NCI-H1105 (cell line): ENCODE measurements at places on chromosomes 6 and 20.

DNA sequence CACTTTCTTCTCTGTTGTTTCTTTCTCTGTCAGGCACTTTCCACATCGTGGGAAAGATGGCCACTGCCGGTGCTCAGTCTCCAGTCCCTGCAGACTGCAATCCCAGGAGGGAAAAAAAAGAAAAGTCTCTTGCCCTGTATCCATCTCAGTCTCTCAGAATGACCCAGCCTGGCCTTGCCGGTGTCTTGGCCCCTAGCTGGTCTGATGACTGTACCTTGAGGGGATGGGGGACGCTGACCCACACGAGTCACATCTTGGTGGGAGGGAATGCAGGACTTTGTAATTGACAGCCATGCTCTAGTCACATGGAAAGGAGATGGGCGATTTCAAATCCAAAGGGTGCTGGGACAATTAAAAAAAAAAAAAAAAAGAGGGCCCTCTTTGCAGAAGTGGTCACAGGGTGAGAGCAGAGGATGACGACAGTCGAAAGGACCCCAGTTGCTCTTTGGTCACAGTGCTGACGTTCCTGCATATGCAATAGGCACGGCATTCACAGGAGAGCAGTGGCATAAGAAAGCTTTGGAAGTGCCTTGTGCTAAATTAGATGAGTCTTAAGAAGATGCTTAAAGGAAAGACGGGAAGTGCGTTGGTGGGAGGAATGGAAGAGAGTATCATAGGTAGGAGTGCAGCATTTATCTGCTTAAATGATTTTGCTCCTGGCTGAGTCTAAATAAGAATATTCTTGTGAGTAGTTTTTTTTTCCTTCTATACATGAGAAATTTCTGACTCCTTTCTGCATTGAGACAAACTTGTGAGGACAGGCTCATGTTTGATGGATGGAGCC, 63.9 kb upstream of the AKAP12 start:
- DNase-seq, result no peak

- no peak for DNase-seq
These were observed 70.7 kb upstream of the INSM1 start for GRCh38 chr20:20297181-20297580.

GRCh38 chr6:154462425-154462824, 48.1 kb downstream of the CNKSR3 start:
- no peak for DNase-seq

DNA sequence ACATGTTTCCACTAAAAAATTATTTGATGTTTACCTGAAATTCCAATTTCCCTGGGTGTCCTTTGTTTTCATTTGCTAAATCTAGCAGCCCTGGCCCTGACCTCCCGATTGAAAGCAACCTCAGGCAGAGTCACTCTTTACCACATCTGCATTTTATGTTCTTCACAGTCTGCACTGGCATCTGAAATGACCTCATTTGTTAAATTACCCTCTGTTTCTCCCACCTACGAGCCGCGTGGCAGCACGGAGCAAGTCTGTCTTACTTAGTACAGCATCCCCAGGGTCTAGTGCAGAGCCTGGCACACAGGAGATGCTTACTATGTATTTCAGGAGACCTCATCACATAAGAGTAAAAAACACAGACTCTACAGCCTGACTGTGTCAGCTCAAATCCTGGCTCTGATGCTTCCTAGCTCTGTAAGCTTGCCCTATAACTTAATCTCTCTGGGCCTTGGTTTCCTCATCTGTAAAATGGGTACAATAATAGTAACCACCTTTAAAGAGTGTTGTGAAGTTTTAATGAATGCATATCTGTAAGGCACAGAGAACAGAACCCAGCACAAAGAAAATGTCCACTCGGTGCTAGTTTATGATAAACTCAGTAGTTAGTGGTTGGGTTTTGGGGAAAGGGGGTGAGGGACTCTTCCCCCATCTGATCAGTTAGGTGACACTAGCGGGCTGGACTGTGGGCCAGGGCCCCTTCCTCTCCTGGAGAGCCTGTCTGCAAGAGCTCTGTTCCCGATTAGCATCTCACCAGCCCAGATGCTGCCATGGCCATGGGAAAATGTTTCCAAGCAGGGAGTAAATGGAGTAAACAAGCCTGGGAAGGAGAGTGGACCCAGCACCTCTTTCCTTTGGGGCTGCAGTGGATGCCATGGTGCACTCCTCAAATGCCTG, 88.2 kb downstream of the PREX1 start:
- DNase-seq, result no peak

- no peak for DNase-seq
These were observed 246.0 kb upstream of the SPTLC3 start for GRCh38 chr20:12762725-12763124.

- DNase-seq, result no peak
These were observed 17.9 kb downstream of the MDFI start for GRCh38 chr6:41656002-41656691.

GRCh38 chr6:111967131-111967530, 86.8 kb upstream of the CCN6 start:
- no peak for DNase-seq

- DNase-seq, result no peak
These were observed at the start of gene ATXN1 for GRCh38 chr6:16760516-16761470. Gene ATXN1 (minus strand): TSS chr6:16761460.

DNA sequence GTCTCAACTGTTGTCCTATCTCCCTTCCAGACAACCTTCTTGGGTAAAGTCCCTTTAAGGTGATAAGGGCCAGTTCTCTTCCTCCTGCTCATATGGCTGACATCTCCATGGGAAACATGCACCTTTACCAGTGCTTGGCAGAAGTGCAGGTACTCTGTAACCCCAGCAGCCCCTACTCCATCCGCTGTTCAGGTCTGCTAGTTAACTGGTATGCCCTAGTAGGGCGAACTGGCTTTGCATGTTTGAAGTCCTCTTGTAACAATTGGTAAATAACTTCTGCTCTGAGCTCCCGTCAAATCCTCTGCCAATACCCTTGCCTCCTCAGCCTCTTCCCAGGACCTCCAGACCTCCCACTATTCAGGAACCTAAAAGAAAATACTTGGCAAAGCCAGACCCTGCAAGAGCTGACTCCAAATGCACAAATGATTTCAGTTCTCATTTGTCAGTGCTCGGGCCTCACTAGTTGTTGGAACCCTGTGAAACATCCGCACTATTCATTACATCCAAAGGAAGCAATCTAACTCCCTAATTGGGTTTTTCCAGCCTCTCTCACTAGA, 703.7 kb downstream of the MAFB start:
- no peak for DNase-seq

GRCh38 chr6:41940759-41941279, 789 bp downstream of the CCND3 start:
- DNase-seq, result no peak
